NCI-H1694 treated with DMSO at 0.1 percent for 48 hours (cell line): ENCODE measurements at places on chromosomes 1 and 21.
A peak's percentile ranks its signal among the peaks of the same experiment; 100 is the strongest.

DNA sequence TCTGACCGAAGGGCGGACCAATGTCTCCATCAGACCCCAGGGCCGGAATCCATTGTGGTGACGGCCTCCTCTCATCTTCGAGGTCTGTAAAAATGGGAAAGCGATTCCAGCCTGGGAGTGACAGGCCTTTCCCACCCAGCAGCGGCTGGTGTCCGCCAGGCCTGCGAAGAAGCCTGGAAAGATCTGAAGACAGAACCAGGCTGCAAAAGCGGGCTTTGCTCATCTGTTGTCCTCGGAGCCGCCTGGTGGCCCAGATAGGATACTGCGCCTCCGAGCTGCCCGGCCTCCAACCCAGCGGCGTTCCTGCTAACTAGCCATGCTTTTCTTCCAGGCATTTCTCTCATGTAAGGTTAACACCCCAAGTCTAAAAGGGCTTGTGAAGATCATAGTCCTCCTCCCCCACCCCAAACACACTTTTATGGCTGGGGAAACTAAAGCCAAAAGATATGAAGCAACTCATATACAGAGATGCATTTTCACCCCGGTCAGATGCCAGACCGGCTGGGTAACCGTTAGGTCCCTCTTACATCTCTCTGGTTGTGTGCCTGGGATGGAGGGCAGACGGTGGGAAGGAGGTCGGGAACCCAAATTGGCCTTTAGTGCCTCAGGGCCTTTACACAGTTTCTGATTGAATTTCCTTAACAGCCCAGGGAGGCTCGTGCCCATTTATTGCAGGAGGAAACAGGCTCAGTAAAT, 1.9 kb upstream of the DHRS3 start:
- peak; percentile 42 for DNase-seq

DNA sequence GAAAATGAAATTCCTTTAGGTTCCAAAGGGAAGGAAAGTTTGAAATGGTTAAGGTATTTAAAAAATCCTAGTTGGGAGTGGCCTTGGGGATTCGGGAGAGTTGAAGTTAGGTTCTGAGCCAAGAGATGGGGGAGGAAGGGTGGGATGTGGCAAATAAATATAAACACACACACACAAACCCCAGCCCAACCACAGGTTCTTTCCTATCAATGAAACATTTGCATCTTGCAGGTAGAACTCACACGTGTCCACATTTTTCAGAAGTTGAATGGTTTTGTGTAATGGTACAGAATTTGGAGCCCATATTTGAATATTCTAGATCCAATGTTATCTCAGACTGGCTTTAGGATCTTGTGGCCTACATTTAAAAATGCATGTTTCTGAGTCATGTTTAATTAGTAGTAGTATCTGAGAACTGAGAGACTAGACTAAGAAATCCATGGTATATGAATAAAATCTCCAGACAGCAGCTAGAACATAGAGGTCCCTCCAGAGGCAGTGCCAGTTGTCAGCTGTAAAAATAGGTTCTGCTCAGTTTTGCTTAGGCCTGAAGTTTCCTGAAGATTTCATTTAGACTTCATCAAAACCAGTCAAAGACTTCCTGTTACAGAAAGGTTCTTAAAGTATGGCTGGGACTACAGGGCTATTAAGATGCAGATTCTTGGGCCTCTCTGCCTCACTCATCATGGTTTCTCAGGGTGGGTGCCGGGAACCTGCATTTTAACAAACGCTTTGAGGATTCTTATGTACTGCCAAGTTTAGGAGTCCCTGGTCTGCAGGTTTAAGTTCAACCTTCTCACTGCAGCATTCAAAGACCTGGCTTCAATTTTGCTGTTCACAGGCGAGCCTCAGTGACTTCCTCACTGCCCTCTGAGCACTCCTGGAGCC, 21.3 kb downstream of the RUNX1 start:
- DNase-seq: no peak

GRCh38 chr1:36172017-36172747, 16.2 kb downstream of the MAP7D1 start:
- DNase-seq: no peak

DNA sequence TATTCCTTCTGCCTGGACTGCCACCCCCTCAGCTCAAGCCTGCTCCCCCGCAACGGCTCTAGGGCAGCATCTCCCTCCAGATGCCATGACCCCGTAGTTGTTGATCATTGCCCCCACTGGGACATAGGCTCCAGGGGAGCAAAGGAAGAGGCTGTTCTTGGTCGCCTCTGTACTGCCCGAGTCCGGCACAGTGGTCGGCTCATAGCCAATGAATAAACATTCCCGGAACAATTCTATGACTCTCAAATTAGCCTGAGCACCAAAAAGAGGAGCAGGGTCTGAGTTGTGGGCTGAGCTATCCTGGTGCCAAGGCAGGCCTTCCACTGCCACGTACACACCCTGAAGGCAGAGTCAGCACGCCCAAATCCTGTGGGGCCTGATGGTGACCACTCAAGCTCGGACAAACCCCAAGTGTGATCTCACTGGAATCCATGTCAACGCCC, 33.1 kb downstream of the CAPZB start:
- DNase-seq: no peak

DNA sequence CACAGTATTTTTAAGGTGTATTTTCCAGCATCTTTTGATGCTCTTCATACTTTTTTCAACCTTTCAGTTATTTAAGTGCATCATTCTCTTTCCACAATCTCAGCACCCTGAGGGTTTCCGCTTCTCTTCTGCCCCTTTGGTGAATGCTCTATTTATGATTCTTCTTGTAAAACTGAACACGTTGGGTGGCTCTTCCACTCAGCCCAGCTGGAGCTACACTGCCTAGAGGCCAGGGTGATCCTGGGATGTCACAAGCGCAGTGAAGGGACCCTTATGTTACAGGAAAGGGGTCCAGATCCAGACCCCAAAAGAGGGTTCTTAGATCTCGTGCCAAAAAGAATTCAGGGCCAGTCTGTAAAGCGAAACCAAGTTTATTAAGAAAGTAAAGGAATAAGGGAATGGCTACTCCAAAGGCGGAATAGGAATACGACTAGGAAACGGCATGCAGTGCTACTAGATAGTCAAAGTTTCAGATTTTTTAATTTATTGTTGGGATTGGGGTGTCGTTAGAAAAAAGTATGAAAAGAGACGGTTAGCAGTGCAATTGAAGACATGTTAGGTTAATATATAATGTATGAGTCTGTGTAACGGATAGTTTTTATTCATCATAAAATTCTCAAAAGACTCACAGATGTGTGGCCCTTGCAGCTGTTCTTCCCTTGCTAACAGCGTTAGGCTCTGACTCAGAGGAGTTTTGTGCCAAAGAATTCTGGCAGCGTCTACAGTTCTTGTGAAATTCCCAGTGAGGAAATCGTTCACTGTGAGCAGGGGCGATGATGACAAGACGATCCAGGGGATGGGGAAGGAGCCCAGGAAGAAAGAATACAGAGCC, 14.4 kb upstream of the ERVH48-1 start:
- DNase-seq: peak; percentile 9

DNA sequence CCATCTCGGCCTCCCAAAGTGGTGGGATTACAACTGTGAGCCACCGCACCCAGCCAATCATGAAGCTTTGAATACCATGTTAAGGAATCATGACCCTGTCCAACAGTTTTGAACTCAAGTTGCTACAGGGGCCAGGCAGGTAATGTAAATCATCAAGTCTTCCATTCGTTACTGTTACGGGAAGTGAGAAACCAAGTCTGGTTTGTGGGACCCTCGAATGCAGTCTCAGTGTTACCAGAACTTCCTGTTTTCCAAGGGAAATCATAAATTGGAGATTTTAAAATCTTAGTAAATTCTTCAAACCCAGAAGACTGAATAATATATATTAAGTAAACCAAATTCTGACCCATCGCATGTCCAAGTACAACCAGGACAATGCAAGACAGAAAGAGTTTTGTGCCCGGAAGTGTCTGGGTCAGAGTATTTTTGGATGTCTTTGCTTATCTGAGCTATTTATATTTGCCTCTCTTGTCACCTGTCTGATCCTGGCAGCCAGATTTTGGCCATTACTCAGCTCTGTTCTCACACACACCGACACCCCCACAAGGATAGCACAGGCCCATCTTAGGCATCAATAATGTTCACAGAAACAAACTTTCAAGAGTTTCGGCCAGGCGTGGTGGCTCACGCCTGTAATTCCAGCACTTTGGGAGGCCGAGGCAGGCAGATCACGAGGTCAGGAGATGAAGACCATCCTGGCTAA, 8.8 kb downstream of the ATP5IF1 start:
- DNase-seq: no peak

GRCh38 chr1:175331891-175332290, 139.3 kb upstream of the KIAA0040 start:
- no peak for DNase-seq
